Ascending aorta (tissue), 2 donors: ENCODE measurements at places on chromosomes 1 and 21.

- no peak for DNase-seq
Observed at GRCh38 chr1:97938285-97938642, 17.4 kb upstream of the DPYD start.

DNA sequence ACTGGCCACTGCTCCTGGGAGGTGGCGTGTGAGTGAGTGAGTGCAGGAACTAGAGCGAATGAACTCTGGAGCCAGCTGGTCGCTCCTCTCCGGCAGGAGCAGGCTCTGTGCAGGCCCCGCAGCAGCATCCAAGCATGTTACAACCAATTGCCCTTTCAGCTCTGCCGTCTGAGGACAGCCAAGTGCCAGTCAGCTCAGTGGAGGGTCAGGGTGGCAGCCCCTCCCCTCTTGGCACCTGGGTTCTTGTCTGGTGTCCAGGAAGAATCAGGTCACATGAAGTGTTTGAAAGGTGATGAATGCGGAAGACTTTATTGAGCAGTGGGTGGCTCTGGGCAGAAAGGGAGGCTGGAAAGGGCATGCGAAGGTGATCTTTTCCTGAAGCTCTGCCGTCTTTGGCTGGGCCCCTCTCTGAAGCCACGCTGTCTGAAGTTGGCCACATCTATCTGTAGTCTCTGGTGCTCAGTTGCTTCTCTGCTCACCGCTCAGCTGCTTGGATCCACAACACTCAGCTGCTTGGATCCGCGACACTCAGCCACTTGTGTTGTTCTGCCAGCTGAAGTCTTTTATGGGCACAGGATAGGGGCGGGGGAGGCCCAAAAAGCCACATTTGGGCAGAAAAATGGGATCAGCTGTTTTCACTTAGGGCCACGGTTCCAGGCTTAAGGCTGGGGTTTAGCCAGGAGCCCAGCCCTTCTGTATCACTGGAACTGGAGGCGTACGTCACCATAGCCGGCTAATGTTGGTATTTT is 139.8 kb downstream of the ADSS2 start:
- DNase-seq: no peak

GRCh38 chr1:166432655-166433054 is 265.9 kb upstream of the FAM78B start:
- no peak for DNase-seq

DNA sequence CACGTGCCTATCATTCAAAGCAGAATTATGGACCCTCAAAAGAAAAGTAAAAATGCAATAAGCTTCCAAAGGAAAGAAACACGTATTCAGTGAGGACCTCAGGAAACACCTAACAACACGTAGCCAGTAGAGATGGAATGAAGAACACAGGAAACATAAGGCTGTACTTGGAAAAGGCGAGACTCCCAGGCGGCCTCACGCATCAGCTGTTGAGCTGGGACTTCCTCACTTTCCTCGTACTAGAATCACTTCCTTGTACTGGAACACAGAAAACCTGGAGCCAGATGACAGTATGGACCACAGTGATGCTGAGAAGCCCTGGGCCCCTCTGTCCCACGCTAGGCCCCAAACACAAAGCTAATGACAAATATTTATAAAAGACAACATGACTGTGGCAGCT is 94.4 kb upstream of the BACE2 start:
- no peak for DNase-seq

DNA sequence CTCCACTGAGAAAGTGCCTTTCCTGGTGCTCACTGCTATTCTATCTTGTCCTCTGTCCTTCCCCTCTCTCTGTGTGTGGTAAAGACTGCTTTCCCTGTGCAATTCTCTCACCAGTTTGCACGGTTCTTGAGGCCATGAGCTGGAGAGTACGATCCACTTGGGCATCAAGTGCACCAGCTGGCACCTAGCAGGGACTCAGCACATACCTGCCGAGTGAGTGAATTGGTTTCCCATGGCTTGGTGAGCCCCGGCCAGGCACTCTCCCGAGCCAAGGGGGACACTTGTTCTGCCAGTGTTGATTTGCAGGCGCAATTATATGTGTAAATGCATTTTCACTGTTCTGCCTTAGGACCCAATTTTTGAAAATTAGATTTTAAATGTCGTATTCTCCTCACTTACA is 313.5 kb downstream of the DISC1 start:
- DNase-seq: no peak

DNA sequence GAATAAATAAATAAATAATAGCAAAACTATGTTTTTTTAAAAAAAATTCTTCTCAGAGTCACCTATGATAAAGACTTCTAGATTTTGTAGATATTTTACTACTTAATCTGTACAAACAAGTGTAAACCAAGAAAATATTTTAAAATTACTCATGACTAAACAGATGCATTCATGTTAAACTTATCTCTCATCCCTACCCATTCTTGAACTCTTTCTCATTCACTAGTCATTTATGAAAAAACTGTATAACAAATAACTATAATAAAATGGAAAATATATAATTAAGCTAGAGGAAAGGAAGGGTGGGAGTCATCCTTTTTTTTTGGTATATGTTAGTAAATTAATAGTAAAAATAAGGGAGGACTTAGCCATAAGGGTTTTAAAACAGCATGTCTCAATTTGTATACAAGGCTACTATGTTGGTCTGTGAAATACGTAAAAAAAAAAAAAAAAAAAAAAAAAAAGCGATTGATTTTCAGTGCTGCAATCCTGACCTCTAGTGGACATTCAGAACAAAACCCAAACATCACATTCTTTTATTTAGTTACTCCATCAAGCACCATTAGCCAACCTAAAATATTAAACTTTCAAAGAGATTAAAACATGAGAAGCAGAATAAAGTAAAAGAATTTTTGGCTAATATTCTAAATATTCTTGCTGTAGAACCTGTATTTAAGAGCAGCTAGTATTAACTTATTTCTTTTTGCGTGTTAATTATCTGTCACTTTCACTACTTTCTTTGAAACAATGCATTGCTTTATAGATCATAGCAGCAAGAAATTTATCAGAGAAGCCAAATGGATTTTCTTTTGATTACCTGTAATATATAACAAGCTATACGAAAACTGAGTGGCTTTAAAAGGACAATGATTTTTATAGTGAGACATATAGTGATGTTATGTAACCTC is 255.8 kb upstream of the CACYBP start:
- DNase-seq: no peak

GRCh38 chr1:228408869-228409805 is 2.5 kb upstream of the TRIM11 start:
- no peak for DNase-seq

DNA sequence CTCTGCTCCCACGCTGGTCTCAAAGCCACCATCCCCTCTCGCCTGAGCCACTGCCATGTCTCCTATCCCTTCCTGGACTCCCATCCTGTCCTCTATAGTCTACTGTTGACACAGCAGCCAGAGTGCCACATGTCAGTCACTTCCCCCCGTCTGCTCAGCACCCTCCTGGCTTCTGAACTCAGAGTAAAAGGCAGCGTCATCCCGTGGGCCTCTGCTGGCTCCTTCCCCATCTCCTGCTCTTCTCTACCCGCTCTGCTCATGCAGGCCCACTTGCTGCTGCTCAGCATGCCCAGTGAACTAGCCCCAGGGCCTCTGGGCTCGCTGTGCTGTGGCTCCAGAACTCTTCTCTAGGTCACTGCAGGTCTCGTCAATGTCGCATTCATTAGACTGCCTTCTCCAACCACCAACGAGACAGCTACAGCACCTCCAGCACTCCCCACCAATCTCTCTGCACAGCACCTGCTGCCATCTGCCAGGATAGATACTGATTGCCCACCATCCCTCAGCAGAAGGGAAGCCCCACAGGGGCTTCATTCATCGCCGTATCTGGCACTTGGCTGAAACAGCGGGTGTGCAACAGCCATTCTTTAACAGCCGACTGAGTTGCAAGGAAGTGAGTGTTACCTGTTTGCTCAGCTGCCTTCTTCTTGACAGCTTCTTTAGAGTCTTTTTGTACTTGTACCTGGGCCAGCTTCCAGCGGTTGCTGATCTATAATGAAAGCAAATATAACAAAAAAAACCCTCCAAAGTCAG is 11.8 kb upstream of the SRM start:
- no peak for DNase-seq

DNA sequence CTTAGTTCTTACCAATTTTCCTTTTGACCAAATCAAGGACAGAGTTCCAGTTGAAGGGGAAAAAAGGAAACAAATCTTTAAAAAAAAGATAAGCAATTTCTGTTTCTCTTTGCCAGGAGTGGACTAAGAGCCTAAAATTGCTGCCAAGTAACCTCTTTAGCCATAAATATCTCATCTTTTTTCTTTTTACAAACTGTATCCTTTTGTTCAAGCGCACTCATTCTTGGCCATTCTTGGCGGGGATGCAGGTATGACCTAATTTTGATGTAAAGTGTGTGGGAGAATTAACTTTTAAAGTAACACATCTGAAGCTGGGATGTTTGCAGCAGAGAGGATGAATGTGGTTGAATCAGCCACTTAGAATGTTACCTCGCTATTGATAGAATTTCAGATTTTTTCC is 13.4 kb upstream of the KIF1B start:
- DNase-seq: no peak

DNA sequence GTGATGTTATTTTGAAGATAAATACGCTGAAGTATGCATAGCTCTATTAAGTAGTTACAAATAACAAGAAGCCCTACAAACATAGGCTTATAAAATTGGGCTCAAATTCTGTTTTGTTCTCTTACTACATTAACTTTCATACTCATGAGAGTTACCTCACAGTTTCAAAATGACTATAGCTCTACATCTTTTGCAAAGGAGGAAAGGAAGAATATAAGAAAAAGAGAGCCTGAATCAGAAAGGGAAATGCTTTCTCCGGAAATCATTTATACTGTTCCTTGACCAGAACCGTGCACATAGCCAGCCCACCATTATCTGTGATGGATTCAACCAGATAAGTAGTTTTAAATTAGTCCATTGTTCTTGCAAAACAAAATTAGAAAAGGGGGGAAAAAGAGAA is 1252.1 kb downstream of the NCAM2 start:
- DNase-seq: no peak

GRCh38 chr21:45506241-45506817 is 35.9 kb downstream of the SLC19A1 start:
- no peak for DNase-seq

DNA sequence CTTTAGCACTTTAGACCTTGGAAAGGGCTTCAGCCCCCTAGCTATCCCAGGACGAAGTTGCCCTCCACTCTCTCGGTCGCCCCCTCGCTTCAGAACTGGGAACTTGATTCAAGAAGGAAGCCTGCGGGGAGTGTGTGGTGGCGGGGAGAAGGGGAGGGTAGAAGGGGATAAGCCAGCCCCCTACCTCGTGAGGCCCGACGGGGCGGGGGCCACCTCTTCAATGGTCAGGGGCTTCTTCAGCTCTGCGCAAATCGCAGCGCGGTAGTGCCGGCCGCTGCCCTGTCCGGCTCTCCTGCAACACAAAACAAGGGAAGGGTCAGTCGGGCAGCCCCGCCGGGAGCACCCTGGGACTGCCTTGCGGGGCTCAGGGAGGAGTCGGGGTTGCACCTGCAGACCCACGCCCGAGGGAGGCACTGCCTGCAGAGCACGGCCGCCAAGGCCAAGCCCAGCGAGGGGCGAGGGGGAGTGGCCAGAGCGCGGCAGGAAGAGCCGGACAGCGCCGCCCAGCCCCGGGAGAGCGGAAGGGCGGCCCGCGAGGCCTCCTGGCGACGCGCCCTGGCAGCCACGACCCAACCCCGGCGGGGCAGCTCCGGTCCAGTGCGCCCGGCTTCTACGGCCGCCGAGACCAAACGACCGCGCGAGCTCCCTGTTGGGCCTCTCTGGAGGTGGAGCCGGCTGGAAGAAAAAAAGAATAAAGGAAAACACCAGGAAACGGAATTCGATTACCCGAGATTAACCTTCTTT is 56.2 kb upstream of the RASAL2 start:
- DNase-seq: no peak

DNA sequence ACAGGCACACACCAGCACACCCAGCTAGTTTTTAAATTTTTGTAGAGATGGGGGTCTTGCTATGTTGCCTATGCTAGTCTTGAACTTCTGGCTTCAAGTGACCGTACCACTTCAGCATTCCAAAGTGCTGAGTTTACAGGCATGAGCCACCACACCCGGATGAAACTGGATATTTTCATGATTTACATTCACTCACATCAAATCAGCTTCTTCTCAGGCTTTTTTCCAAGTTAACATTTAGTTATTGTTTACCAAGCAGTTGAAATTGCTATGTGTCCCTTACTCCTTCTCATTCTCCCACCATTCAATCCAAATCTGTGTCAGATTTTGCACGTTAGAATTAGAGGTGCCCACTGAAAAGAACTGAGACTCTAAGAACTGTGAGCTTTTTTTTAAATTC is 18.4 kb downstream of the RIT1 start:
- no peak for DNase-seq

- DNase-seq: no peak
Observed at GRCh38 chr1:193629875-193630274, 443.5 kb upstream of the B3GALT2 start.

GRCh38 chr1:228011721-228012311 is 5.0 kb downstream of the WNT3A start:
- DNase-seq: no peak

DNA sequence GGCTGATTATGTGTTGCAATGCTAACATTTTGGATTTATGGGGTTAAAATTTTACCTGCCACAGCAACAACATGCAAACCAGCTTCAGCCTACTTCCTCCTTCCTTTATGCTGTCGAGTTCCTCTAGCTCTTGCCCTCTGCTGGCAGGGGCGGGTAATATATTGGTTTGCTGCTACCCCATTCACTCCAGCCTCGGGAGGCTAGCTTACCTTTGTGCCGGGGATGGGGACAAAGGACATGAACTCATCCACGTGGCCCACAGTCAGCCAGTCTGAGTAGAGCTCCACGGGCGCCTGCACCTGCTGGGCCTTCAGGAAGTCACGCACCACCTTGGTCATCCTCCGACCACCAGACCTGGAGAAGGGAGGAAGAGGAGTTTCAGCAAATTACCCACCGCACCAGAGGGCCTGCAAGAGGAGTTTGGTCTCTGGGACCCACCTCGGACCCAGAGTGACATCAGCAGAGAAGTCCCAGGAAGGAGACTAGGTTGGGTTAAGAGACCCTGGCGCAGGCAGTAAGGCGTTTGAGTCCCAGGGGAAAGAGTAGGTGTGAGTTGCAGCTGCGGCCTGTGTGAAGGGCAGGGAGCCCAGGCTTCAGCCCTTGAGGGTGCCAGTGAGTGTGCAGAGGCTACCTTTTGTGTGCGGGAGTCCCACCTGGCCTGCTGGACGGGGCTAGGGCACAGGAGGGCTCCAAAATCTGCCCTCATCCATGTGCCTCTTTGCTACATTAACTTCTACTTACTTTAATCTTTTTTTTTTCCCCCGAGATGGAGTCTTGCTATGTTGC is 21.8 kb upstream of the SDHB start:
- DNase-seq: no peak

- DNase-seq: no peak
Observed at GRCh38 chr21:44424608-44425306, 30.6 kb upstream of the LRRC3 start.

DNA sequence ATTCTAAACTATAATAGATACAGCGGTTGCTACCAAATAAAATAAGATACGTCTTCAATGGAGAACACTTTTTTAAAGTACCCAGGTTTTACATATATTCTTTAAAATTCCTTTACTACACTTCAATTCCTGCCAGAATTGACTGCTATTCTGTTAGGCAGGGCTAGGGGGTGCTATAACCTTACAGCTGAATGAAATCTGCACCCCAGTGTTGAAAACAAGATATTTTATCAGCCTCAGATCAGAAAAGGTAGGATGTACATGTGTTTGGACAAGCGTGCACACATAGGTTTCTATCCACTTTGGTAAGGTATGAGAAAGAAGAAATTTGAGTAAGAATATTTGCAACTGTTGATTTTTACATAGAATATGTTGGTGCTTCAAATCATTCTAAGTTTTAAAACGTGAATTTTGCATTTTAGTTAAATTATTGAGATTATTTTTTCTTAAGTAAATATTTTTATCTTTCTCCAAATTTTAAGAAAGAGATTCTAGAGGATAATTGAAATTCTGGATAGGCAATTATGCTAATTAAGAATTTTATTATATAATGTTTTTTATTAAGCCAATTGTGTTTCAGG is 490.8 kb upstream of the ADGRL4 start:
- DNase-seq: no peak
